ENCODE measurements at places on chromosomes 2 and 18. TPM values are rescaled to one million over a fixed set of nuclear protein-coding genes. Genes with fewer than 3 reads are reported as not detected.

Gene CAPN13
- not detected for total RNA-seq

Gene CNDP1
- not detected for total RNA-seq

Gene ADD2
- 7.1 TPM for total RNA-seq

Gene GALR1
- not detected for total RNA-seq

Gene TOGARAM2
- 19.9 TPM for total RNA-seq

Gene CD302
- 72.4 TPM for total RNA-seq

Gene SERPINB10
- 0.57 TPM for total RNA-seq

Gene RAX
- not detected for total RNA-seq

Gene PNO1
- total RNA-seq: 10.4 TPM

Gene PROC
- not detected for total RNA-seq

Gene AMER3
- not detected for total RNA-seq

Gene ANTXR1
- total RNA-seq: 48.1 TPM

Gene TMEM169
- 0.57 TPM for total RNA-seq

Gene IL1R2
- total RNA-seq: 140 TPM

Gene CYP27C1
- 0.07 TPM for total RNA-seq

Gene DHX57
- 20.5 TPM for total RNA-seq

Gene FEV
- not detected for total RNA-seq

Gene PTPRN
- total RNA-seq: not detected

Gene KLHL14
- total RNA-seq: 18.9 TPM

Gene MOGAT1
- total RNA-seq: not detected

Gene GALNT1
- total RNA-seq: 54.1 TPM

Gene HK2
- 15.7 TPM for total RNA-seq

Gene CIB4
- not detected for total RNA-seq
